ENCODE measurements at places on chromosomes 7 and 10.

DNA sequence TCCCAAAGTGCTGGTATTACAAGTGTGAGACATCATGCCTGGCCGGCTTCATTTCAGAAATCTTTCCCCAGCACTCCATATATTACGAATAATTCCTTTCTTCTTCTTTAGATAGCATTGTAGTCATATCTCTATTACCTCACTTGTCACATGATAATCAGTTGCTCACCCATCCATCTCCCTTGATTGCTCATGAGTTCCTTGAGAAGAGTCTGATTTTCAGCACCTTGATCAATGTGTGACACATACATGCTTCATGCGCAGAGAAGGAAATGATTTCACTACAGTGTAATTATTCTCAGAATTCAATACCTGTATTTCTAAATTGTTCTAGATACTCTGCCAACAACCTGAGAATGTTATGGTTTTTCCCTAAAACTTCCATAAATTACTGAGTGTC, 26.7 kb upstream of the GGCT start:
- no peak for DNase-seq

- DNase-seq = no peak
These were observed 81.7 kb upstream of the NFE2L3 start for GRCh38 chr7:26070290-26070689.

GRCh38 chr7:138396251-138397070, 63.6 kb upstream of the TRIM24 start:
- DNase-seq = no peak

- DNase-seq = no peak
These were observed 219.5 kb downstream of the POLR1F start for GRCh38 chr7:19489162-19489820.

Data from activated naive CD4-positive, alpha-beta T cell (primary cell).